ENCODE measurements at places on chromosomes 6 and 20.

DNA sequence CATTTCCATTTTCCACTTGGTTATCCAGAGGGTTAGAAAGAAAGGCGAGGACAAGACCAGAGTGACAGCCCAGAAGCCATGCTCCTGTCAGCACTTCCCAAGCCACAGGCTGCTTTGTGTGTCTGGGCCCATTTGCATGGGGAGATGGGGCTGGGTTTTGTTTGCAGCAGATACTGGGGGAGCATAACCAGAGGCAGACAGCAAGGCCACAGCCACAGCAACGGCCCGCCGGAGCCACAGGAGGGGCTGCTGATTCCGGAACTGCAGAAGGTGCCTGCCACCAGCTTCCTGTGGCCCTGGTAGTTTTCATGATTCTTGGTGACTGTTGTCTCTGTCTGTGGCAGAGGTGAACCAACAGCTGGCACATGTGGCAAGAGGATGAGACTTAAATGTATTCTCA, 106.6 kb downstream of the DLL1 start:
- DNase-seq: no peak

DNA sequence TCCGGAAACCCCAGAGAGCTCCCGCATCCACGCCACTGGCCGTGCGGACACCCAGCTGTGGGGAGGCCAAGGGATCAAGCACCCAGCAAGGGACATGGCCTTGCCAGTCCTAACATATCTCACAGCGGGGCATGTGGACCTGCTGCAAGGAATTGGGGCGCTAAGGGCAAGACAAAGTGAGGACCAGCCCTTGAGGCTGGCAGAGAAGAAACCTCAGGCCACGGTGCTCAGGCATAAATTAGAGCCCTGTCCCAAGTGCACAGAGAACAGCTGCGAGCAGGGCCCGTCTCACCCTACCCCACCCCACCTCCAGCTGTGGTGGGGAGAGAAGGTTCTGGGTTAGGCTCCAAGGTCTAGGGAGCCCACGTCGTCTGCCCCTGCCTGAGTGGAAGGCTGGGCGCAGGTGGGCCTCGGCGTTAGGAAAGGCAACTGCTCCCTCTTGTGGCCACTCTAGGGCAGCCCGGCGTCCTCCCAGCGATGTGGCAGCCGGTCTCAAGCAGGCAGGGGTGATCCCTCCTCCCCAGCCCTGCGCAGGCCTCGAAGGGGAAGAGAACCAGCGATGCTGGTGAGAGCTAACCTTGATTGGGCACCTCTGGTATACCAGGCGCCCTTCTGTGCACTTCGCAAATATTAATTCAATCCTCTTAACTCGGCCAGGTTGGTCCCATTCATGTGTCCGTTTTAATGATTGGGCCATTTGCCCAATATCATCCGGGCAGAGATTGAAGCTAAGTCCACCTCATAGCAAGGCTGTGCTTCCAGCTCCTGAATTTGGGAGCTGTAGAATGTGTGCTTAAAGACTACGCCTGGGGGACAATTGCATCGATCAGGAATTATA, 235.8 kb downstream of the NFATC2 start:
- peak; percentile 46 for DNase-seq

DNA sequence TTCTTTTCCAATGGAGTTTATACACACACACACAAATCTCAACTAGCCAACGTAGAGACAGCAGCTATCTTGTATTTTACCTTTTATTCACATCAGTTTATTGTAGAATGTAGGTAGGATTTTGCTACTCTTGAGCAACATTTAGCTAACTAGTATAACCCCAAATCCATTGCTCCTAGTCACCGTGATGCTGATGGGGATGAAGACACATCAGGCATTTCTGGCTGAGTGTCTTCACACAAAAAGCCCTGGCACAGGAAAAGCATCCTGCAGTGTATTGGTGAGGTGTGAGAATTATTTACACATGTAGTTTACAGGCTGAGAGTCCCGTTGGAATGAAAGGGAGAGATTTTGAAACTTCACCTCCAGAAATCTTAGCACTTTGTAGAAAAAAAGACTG, 65.9 kb upstream of the FBXL4 start:
- DNase-seq: no peak

DNA sequence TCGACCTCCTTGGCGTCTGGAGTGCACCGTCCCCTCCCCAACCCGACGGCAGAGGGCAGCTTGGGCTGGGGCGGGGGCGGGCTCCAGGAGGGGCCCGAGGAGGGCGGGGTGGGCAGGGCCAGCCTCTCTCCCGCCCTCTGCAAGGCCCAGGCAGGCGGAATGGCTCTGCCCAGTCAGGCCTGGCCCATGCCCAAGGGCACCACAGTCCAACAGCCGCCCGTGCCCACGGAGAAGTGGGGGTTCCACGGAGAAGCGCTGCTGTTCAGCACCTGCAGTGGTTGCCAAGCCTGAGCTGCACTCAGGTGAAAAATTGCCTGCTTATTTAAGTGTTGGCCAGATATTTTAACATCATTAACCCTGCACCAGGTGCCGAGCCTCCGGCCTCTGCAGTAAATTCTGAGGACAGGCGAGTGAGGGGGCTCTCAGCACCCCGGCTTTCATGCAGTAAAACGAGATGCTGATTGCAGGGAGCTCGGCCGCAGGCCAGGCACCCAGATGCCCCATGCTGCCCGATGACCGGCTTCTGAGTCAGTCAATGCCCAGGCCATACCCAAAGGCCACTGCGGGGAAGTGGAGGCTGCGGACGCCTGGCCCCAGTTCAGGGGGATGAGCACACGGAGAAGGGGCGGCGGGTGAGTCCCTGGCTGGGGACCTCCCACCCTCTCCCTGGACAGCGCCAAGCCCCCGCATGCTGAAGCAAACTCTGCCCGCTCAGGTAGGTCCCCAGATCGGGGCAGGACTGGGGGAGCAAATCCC, at the start of gene SRMS:
Gene SRMS (minus strand): TSS at position 25 of the 756 bp plus-strand sequence. CDS start 286 bp downstream, outside the sequence.
- no peak for DNase-seq

DNA sequence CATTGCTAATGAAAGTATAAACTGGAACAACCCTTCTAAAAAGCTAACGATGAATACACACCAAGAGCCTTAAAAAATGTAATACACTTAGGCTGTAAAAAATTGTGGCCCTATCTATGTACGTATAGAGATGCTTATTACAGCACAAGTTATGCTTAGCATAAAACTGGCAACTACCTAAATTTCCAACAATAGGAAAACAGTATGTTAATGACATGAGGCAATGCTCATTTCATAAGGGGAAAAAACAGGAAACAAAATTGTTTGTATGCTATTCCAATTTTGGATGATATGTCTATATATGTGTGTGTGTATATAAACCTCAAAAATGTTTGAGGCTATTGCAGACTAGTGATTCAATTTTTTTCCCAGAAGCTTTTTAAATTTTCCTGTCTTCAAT, 82.5 kb downstream of the DTNBP1 start:
- DNase-seq: no peak

- no peak for DNase-seq
These were observed 11.2 kb downstream of the FOXP4 start for GRCh38 chr6:41557335-41557734.

DNA sequence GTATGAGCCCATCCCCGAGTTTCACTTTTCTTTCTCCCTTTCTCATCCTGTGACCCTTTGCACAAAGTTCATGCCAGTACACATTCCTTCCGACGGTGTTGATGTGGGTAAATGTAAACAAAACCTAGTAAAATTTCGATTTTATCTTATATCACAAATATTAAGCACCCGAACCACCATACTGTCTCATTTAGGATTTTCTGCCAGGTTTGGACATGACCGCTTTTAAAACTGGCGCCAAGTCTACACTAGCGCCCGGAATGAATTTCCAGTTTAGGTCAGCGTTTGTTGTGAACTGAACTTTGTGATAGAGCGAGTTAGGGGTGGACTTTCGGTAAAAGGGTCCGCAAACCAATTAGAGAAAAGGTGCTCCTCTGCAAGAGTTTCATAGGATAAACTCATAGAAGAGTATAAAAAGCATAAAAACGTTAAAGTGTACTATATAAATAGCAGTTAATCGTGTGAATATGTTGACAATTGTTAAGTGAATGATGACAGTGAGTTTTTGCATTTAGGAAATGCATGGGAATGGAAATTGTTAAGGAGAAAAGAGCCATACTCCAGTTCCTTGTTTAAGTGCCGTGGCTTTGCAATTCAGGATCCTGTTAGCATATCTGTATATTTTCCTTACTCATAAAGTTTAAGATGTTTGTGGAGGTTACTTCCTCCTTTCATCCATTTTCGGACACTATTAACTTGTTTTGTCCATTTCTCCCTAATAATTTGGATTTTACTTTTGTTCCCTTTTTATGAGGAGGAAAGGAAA, 937 bp downstream of the AKAP7 start:
- no peak for DNase-seq

- DNase-seq: peak; percentile 11
These were observed 127.5 kb downstream of the PKHD1 start for GRCh38 chr6:51959744-51960383.

- DNase-seq: no peak
These were observed 106.9 kb downstream of the IPCEF1 start for GRCh38 chr6:154249499-154250298.

DNA sequence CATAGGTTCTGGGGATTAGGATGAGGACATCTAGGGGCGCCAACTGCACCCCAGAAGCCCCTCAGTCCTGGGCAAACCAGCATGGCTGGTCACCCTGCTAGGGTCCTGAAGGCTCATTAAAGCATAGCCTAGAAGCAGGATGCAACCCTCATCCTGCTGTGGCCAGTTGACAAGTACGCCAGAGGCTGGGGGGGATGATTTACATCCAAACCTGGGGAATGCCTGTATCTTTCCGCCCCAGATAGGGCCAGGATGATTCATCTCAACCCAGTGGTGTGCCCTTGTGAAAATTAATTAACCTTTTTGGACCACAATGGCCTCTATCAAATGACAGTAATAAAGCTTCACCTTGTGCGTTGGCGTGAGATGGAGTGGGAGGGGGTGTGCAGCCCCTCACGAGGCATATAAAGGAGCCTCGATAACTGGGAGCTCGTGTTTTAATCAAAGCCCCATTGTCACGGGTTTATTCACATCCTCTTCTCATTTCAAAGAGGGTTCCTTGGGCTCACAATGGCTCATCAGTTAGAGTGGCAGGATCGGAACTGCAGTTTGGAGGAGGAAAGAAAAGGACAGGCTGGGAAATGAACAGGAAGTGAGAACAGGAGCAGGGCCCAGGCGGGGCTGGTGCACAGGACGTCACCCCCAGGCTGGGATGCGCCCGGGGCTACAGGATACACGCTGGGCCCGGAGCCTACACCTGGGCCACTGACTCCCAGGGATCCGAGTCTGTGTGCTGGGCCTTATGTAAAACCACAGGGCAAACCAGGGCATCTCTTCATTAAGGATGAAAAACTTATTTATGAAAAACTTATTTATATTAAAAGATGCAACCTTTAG, 121.8 kb upstream of the PHACTR3 start:
- DNase-seq: no peak

DNA sequence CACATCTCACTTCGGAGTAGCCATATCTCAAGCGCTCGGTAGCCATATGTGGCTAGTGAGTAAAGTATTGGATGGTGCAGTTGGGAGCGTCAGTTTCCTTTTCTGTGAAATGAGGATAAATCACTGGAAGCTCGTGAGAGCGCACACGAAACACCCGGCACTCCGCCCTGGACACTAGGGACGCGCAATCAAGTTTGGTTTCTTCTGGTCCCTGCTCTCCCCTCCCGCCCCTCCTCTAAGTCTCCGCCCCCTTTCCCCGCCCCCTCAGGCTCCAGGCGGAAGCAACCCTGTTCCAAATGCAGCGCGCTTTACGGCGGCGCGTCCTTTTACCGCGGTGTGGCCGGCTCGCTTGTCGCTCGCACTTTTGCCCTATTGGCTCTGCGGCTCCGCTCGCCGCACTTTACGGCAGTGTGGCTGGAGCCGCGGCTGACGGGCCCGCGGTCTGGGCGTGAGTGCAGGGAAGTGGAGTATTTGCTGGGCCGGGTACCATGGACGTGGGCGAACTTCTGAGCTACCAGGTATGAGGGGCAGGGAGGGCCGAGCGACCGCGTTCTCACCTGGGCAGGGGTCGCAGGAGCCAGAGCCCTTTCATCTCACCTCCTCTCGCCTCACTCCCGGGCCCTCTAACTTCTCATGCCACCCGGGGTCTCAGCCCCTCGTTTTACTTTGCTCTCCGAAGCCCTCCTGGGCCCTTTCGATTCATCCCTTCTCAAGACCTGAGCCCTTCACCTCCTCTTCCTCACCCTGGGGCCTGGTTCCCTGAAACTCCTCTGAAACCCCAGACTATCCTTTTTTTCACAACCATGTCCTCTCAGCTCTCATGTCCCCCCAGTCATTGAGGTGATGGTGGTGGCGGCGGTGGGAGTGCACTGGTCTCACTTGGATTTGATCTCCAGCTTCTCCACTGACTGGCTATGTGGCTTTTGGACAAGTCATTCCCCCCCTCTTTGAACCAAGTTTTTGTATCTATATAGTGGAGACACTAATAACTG, at the start of gene CTNNBL1:
Gene CTNNBL1 (plus strand): TSS at position 396 of the 992 bp plus-strand sequence. CDS start 93 bp downstream, at position 489.
- peak; percentile 77 for DNase-seq

DNA sequence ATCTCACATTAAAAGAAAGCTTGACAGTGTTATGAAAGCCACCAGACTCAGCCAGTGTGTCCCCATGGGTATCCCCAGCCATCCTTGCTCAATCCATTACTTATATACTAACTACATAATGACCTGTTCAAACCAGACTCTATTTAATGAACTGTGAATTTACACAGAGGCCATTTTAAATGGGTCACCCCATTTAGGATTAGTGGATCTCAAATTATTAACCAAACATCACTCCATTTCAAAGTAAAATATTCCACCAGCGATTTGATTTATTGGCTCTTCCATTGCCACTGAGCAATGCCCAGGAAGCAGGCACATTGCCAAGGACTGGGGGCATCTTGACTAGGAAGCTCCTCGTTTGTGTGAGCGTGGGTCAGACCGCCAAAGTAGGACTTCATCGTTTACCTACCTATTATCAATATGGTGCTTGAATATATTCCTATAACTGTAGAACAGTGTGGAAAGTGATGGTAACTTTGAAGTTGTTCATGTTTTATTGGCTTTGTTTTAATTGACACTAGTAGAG, 15.5 kb upstream of the NPEPL1 start:
- no peak for DNase-seq

DNA sequence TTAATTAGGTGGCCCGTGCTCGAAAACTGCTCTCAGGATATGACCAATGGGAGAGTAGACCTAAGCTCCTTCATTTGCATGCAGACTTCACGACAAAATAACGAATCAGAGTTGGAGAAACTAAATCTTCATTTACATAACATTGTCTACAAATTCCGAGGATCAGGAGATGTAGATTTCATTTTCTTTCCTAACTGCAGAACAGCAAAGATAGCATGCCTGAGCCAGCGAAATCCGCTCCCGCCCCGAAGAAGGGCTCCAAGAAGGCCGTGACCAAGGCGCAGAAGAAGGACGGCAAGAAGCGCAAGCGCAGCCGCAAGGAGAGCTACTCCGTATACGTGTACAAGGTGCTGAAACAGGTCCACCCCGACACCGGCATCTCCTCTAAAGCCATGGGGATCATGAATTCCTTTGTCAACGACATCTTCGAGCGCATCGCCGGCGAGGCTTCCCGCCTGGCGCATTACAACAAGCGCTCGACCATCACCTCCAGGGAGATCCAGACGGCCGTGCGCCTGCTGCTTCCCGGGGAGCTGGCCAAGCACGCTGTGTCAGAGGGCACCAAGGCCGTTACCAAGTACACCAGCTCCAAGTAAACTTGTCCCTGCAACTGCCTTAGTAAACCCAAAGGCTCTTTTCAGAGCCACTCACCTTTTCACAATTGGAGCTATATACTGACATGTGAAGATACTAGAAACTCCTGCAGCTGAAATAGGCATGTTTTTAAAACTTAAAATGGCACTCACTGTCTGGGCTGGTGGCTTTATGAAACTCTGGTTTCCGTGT, 96.5 kb downstream of the HFE start:
- DNase-seq: no peak

Measured in activated CD8-positive, alpha-beta memory T cell treated with anti-CD3 and anti-CD28 coated beads for 48 hours (primary cell).